ENCODE measurements at places on chromosomes 2 and 18. TPM values are rescaled to one million over a fixed set of nuclear protein-coding genes. Genes with fewer than 3 reads are reported as not detected.

DNA sequence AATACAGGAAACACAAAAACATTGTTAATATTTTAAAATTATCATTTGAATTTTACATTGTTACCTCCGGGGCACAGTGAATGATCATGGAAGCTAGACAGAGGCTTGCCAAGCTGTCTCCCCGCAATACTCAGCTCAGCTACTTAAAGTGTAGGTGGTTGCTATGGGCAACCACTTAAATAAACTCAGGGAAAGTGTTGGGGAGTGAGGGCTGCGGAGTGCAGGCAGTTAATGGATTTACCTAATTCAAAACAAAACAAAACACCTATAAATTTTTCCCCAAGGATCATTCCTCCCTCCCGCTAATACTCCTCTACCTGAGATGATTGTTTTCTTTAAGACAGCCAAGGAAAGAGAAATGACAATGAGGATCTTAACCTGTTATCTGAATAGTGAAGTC lies 349.5 kb downstream of the TGIF1 start:
- DNase-seq = no peak

Gene ELOA2
- not detected for polyA plus RNA-seq

Gene CAPN13
- polyA plus RNA-seq = 1.5 TPM

Gene PGAP1
- polyA plus RNA-seq = 8.3 TPM

DNA sequence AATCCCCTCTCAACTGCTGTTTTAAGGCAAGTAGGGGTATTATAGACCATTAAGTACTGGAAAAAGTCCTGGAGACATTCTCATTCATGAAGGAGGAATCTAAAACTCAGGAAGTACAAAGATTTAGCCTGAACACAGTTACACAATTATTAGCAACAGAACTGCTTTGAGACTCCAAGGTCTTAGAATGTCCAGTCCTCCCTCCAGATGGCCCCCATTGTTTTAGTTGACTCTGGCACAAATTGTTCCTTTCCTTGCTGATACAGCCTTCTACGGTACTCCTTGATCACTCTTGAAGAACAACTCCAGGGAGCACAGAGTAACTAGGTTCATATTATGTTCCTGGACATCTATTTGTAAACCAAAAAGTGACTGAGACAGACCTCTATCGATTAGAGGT lies 210.1 kb upstream of the RND3 start:
- DNase-seq = no peak

DNA sequence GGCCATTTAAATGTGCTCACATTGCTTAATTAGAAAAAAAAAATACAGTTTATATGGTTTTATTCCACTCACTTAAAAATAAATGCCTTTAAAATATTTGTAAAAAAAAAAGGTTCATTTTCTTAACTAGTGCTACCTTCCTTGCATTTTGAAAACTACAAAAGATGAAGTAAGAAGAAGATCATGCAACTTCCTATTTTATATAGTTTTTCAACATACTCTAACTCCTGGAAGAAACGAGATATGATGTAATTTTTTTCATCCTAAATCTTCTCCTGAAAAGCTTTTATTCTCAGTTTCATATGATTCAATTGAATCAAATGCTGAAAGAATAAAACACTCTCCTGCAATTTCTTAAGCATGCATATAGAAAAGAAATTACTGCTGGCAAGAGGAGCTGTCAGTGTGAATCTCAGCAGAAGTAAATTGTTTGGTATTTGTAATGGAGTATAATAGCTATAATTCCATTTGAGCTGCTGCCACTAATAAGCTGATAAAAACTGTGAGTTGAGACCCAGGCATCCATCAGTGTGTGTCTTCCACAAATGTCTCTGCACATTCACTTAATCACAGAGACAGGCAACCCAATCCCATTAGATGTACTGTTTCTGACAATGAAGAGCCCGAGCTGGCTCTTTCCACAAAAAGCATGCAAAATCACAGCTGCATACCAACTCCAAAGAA lies 3.7 kb downstream of the FTCDNL1 start:
- DNase-seq = no peak

DNA sequence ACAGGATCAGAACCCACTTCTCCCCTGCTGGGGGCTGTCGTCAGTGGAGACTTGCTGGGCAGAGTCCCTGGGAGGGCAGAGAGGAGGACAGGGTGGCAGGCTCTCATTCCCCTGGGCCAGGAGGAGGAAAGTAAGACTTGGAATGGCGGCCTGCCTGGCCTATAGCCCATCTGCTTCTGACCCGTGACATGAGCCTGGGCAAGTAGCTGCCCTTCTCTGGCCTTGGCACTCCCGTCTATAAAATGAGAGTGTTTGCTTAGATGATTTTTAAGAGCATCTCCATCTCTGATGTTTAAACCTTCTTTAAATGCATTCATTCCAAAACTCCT lies 173.0 kb downstream of the DDX1 start:
- peak; percentile 17 for DNase-seq

DNA sequence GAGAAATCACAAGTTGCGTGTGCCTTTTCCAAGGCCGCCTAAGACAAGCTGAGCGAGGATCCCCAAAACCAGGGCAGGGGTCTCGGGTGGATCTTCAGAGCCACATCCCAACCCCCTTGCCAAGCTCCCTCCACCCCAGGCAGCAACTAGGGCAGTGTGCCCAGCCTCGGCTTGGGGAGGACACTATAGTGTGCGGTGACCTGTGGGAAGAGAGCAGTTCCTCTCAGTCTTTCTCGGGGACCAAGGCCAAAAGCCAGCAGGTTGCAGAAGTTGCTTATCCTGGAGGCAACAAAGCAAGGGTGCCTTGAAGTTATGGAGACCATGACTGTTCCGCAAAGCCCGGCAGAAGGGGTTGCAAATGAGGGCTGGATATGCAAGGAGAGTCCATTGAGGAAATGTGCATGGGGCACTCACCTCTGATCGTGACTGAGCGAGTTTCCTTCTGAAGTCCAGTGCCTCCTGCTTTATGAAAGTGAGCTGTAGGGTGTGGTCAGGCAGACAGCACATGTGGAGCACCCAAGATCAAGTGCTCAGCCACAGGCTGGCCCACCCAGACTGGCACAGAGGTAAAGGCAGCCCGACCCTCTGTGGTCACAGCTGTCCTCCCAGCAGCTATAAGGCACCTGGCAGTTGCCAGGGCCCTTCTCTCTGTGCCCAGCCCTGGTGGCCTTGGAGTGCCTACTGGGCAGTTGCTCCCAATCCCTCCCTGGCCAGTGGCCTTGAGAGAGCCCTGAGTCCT lies 260.5 kb downstream of the ATAD2B start:
- DNase-seq = no peak

Gene FAM117B
- polyA plus RNA-seq = 4.0 TPM

- DNase-seq = no peak
These were observed 220.2 kb upstream of the SIX2 start for GRCh38 chr2:45229411-45229810.

GRCh38 chr2:119367472-119368099 lies 809 bp downstream of the DBI start:
- peak; percentile 75 for DNase-seq

DNA sequence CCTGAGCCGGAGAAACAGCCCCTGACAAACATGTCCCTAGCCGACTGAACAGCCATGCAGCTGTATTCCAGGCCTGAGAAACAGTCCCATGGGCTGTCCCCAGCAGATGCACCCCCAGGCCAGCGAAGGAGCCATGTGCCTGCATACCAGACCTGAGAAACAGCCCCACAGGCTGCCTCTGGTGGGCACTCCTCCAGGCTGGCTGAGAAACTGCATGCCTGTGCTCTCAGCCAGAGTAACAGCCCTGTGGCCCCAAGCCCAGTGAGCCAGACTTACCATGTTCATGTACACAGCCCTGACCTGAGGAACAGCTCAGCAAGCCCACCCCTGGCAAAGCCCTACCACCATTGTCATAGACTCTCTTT lies 24.8 kb downstream of the BOLL start:
- DNase-seq = no peak

DNA sequence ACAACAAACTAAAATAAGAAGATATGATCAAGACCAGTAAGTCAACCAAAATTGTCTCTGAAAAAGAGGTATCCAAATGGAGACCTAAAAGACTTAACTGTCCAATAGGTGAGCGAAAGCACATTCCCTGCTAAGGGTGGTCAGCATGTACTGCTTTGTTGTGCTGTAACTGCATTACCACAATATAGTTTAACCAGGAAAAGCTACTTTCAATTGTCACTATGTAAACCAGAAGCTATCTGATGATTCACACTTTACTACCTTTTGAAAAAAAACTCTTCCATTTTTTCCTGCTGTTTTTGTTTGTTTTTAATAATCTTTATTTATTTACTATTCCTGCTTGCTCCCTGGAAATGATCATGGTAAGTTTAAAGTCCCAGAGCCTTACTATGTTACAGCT lies 36.1 kb downstream of the ASXL2 start:
- DNase-seq = no peak

Gene SERPINB10
- not detected for polyA plus RNA-seq

All from H1 (cell line).